ENCODE measurements at places on chromosomes 7 and 10.

DNA sequence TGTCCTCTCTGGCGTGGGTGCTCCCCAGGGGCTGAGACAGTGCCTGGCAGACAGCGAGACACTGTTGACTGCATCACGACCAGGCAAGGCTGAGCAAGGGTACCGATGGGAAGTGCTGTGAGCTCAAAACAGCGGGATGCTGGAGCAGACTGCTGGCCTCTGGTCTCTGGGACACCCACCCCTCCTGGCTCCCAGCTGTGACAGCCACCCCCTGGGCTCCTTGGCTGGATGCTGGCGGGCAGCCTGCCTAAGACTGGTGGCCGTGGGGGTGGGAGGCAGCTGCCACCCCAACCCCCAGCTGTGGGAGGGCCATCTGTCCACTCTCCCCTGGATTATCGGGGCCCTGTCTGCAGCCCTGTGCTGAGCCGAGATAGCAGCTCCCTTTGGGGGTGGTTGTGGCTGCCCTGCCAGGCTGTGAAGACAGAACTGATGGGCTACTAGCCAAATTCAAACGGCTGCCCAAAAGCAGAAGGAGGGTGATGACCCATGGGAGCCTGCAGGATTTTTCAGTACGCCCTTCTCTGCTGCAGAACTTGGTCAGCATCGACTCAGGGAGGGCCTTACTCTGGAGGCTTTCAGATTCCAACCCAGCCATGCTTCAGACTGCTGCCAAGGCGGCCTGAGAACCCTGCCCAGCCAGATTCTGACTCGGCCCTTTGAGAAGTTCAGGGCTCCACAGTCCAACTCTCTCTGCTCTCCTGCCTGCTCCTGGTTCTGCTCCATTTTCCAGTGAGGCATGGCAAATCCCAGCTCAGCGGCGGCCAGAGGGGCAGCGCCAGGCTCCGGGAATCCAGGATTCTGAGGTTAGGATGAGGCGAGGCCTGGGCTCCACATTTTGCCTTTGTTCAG lies 125.3 kb downstream of the NEURL1 start:
- DNase-seq = no peak

- DNase-seq = no peak
Observed at GRCh38 chr10:30944005-30944404, 87.7 kb downstream of the ZNF438 start.

DNA sequence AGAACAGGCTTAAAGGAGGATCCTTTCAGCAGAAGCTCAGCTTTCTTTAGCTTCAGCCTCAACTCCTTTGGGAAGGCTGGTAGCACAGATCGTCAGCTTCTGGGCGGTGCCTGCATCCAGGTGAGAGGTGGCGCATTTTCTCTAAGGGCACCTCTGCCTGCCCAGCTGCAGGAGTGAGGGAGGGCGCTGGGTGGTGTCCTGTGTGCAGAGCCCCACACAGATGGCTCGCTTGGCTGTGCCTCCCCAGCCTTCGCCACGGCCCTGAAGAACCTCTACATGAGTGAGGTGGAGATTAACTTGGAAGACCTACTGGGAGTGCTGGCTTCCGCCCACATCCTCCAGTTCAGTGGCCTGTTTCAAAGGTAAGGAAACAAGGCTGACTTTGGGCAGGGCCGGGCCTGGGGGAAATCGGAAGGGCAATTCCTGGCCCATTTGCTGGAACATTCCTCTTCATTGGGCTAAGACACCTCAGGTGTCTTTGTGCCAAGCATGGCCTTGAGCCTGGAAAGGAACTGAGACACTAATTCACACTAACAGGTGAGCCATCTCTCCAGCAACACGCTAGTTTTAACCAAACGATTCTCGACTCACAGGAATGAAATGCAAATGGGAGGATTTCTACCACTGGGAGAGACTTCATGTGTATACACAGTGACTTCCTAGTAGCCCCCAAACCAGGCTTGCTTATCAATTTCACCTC lies 19.9 kb downstream of the BTBD16 start:
- DNase-seq = no peak

DNA sequence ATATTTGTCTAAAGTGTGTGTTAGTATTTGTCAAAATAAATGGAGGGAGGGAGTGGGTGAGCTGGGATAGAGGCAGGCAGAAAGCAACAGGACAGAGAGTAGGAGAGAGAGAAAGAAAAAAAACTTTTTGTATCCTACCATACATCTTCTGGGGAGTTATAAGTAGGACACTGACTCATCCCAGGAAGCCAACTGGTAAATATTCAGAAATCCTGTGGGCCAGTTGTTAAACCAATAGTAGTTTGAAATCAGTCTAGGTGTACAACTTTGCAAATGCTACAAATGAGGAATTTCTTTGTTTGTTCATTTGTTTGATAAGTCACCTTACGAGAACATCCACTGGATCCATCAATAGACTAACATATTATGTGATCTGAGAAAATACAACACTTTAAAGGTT lies 980.9 kb downstream of the GATA3 start:
- no peak for DNase-seq

DNA sequence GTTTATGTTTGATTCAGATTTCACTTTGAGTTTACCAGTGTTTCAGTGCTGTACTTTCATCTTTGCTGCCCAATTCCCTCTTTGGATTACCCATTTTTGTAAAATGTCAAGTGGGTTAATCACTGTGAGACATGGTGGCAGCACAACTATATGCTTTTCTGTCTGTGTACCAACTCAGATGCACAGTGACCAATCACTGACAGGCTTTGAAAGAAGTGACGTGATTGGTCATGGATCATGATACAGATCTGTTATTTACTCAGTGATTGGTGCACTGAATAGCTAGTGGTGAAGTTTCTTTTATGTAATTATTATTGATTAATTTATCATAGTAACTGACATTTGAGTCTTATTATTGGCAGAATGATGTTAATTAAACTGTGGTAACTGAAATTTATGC lies 126.9 kb downstream of the SDK1 start:
- DNase-seq = no peak

GRCh38 chr7:148867596-148868377 lies 16.3 kb downstream of the EZH2 start:
- no peak for DNase-seq

GRCh38 chr7:122884186-122884585 lies 2.1 kb downstream of the CADPS2 start:
- no peak for DNase-seq

Measured in neural crest cell (in vitro differentiated cells).